Activated naive CD4-positive, alpha-beta T cell treated with anti-CD3 and anti-CD28 coated beads for 36 hours (primary cell): ENCODE measurements at places on chromosomes 3 and 15. TPM values are rescaled to one million over a fixed set of nuclear protein-coding genes. Genes with fewer than 3 reads are reported as not detected.
A peak's percentile ranks its signal among the peaks of the same experiment; 100 is the strongest.

Gene PARP15
- total RNA-seq = 3.6 TPM

Gene MEIS2
- total RNA-seq = not detected

Gene FRMD5
- total RNA-seq = 0.37 TPM

Gene COL6A6
- total RNA-seq = not detected

Gene NR2E3
- not detected for total RNA-seq

Gene GOLGA6D
- not detected for total RNA-seq

Gene ATP13A5
- not detected for total RNA-seq

Gene ACVR2B
- 6.9 TPM for total RNA-seq

Gene PDZRN3
- not detected for total RNA-seq

Gene ITPKA
- 1.0 TPM for total RNA-seq

- DNase-seq = no peak
Measured at GRCh38 chr3:121974601-121975111, 47.4 kb downstream of the ILDR1 start.

- DNase-seq = no peak
Measured at GRCh38 chr3:32203854-32204253, 34.6 kb upstream of the CMTM8 start.

DNA sequence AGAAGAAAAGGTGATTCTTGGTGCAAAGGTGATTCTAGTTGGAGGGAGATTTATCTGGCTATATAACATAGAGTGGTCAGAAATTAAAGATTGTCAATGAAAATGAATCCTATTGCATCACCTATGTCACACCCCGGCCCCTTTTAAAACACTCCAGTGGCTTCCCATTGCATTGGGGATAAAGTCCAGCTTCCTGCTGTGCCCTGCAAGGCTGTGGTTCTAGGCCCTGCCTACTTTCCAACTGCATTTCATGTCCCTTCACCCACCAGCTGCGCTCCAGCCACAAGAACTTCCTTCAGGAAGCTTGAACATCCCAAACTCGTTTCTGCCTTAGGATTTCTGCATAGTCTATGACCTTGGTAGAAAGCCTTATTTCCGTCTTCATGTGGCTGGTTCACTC lies 118.7 kb upstream of the UMPS start:
- DNase-seq = no peak

DNA sequence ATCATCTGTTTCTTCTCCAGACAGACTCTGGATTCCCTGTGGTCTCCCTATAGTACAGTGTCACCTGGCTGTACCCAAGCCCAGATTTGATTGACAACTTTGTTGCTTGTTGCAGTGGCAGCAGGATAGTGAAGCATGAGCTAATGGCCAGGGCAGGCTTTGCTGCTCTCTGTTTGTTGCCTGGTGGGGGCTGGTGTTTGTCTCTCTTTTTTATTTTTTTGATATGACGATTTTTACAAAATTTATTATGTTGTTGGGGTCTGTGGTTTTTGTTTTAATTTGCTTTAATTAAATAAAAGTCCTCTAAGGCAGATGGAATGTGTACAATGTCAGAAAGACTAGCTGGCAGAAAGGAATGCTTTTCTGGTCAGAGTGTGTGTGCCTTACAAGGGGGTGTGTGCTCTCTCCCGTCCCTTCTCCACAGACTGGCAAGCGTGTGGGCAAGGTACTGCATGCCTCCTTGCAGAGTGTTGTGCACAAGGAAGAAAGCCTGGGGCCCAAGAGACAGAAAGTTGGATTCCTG lies 15.2 kb upstream of the CLEC3B start:
- DNase-seq = no peak

- no peak for DNase-seq
Measured at GRCh38 chr15:50355619-50355905, 564 bp upstream of the GABPB1 start.

DNA sequence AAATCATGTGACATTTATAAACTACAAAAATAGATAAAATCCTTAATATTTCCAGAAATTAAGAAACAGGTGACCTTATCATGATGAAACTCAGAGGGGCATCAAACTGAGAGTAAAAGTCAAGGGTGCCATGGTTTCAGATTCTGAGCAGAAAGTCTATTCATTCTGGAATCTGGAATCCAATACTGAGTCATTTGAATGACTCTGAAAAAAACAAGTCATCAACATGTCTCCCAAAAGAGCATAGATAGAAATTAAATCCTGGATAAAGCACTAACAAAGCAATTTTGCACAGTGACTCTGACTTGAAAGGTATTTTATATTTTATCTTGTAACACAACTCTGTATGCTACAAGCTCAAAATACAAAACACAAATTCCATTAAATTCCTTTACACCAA lies 23.4 kb downstream of the STAC start:
- no peak for DNase-seq

GRCh38 chr3:17656264-17656663 lies 86.2 kb downstream of the TBC1D5 start:
- no peak for DNase-seq

DNA sequence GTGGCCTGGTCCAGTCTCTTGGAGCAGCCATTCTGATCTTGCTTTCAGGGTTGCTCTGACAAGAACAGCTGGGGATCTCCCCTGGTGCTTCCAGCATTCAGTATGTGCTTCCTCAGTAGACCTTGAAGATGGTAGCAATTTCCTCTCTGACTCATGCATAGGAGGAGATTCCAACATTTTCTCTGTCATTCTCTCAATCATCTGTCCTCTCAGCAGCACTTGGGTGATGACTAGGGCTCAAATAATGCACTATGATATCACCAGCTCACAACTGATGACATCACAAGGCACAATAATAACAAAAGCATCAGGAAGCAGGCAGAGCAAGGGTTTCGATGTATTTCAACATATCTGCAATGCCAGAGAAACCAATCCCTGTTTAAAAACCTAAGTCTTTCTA lies 52.7 kb downstream of the NFKBIZ start:
- peak; percentile 69 for DNase-seq

DNA sequence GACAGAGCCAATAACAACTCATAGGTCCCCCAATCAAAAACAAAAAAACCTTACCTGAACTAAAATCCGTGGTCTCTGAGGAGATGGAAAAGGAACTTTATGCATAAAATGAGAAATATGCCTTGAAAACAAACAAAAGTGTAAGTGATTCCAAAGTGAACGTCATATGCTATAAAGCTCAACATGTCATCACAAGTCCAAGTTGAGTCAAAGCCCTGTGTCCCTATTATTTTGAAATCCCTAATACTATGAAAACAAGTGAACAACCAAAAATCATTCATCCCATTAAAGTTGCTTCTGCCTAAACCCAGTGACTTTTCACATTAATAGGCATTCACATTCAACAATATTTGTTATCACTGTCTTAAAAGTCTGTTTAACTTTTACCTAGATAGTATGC lies 59.4 kb downstream of the DENND4A start:
- DNase-seq = no peak

GRCh38 chr15:38691965-38692788 lies 127.6 kb upstream of the RASGRP1 start:
- DNase-seq = no peak

- no peak for DNase-seq
Measured at GRCh38 chr15:96466389-96466947, 136.0 kb downstream of the NR2F2 start.

- DNase-seq = no peak
Measured at GRCh38 chr3:12590096-12590495, 33.2 kb downstream of the MKRN2 start.

GRCh38 chr3:61724183-61724582 lies 162.8 kb downstream of the PTPRG start:
- no peak for DNase-seq

DNA sequence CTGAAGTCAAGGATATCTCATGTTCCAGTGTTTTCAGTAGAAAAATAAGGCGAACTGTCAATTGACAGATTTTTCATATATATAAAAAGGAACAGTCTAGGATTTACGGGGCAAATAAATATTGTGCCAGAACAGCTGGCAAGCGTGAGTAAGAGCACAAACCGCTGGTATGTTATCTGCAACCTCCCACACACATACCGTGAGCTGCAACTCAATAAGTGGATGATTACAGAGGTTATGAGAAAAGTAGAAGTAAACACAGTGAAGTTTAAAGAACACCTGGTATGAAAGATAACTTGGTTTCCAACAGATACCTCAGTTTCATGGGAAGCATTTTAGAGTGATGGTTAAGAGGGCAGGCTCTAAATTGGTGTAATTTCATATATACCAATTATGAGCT lies 733.4 kb downstream of the TUSC7 start:
- DNase-seq = no peak

- DNase-seq = no peak
Measured at GRCh38 chr15:69723404-69724096, 270.9 kb downstream of the RPLP1 start.
